SW480 (cell line): ENCODE measurements at places on chromosomes 13 and 19.

DNA sequence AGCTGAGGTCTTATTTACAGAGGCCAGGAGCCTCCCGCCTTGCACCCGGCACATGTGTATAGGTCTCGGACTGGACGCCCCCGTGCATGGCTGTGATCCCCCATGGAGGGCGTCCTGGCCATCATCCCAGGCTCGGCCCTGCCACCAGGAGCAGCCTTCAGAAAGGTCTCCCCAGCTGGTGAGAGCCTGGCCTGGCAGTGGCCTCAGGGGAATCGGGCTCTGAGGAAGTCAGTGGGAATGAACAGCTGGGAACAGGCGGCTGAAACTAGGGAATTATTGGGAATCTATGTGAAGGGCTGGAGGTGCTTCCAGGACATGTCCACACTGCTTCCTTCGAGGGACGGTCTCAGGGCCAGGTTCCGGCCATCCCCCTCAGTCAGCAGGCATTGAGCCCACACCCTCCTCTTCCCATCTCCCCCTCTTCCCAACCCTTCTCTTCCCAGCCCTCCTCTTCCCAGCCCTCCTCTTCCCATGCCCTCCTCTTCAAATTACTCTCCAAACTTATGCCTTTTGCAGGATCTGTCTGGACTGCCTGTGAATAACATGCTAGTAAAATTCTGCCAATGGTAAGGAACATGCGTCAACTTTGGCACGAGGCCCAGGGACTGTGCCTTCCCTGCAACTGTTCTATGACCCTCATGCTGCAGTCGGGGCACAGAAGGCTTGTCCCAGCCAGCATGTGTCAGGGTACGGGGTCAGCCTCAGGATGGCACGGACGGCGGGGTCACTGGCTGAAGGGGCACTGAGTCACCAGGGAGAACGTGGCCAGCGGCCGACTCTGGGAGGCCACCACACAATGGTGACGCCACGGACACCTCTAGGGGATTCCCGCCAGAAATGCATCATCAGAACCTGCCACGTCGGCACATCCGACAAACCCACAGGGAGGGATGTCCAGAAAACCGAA lies 24.2 kb upstream of the C13orf46 start:
- DNase-seq, result no peak

GRCh38 chr19:18975011-18975410 lies 34.0 kb upstream of the HOMER3 start:
- DNase-seq, result no peak

GRCh38 chr19:56885173-56885985 lies 44.9 kb upstream of the PEG3 start:
- no peak for DNase-seq

GRCh38 chr19:45211751-45212381 lies 33.3 kb downstream of the BLOC1S3 start:
- DNase-seq, result no peak

DNA sequence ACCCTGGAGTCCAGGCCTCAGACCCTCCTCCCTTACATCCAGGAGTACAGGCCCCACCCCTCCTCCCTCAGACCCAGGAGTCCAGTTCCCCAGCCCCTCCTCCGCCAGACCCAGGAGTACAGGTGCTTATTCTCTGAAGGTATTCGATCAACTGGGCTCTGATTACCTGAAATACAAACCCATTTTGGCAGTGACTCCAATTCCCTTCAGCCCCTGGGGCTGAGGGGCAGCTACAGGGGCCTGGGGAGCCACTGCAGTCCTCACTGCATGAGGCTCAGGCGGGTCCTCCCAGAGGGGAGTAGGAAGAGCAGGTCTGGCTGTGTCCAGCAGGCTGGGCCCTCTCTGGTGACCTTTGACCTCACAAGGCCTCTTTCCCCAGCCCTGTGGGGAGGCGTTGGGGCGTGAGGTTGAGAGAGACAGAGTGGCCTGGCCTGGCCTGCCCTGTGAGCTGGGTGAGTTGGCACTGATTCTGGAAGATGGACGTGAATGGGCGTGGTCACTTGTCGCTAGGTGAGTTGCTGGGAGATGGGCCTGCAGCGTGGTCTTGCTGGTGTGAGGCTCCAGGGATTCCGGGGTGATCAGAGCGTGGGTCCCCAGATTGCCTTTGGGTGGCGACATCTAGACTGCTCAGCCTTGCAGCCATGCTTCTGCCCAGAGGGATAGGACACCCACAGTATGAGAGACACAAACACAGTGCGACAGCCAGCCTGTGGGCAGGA lies 3.1 kb downstream of the BCAT2 start:
- DNase-seq, result no peak

DNA sequence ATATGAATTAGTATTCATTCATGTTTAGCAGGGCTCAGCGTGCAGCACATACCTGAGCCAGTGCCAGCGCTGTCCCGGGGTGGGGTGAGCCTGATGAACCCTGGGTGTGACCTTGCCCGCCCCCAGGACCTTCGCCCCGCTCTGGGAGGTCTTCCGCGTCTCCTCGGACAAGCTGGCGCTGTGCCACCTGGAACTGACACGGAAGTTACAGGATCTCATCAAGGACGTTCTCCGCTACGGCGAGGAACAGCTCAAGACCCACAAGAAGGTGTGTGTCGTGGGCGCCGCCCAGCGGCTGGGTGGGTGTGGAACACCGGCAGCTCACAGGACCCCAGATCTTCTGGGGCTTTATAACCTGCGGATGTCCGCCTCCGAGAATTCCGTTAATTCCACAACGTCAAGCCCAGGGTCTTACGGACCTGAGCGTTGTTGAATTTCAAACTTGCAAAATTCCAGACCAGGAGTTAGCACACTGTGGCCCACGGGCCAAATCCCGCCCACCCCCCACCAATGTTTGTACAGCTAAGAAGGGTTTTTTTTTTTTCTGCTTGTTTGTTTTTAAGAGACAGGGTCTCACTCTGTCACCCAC lies 15.4 kb downstream of the FCHO1 start:
- peak; percentile 81 for DNase-seq

- no peak for DNase-seq
Observed at GRCh38 chr19:4295972-4296771, 6.0 kb downstream of the TMIGD2 start.

GRCh38 chr19:17944301-17944700 lies 11.5 kb downstream of the CCDC124 start:
- no peak for DNase-seq

GRCh38 chr19:33719366-33720154 lies 77.1 kb upstream of the KCTD15 start:
- DNase-seq, result no peak

GRCh38 chr19:31952693-31953092 lies 392.7 kb upstream of the ZNF507 start:
- DNase-seq, result no peak

- no peak for DNase-seq
Observed at GRCh38 chr13:99867535-99868257, 103.9 kb downstream of the ZIC5 start.

DNA sequence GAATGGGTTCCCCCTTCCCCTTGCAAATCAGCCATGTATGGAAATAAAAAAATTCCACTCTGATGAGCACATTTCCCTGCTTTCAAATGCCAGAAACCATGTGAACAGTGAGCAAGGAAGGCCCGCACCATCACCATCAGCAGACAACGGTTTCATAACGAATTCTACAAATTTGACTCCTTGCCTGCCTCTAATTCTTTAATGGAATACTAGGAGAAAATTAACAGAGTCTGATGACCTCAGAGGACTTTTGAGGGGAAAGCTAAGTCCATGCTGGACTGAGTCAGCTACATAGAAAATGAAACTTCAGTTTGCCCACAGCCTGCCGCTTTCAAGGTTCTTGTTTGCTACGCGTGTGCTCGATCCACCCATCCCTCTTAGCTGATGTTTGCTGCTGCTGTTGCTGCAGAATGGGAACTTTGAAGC lies 46.7 kb upstream of the KL start:
- DNase-seq, result no peak

DNA sequence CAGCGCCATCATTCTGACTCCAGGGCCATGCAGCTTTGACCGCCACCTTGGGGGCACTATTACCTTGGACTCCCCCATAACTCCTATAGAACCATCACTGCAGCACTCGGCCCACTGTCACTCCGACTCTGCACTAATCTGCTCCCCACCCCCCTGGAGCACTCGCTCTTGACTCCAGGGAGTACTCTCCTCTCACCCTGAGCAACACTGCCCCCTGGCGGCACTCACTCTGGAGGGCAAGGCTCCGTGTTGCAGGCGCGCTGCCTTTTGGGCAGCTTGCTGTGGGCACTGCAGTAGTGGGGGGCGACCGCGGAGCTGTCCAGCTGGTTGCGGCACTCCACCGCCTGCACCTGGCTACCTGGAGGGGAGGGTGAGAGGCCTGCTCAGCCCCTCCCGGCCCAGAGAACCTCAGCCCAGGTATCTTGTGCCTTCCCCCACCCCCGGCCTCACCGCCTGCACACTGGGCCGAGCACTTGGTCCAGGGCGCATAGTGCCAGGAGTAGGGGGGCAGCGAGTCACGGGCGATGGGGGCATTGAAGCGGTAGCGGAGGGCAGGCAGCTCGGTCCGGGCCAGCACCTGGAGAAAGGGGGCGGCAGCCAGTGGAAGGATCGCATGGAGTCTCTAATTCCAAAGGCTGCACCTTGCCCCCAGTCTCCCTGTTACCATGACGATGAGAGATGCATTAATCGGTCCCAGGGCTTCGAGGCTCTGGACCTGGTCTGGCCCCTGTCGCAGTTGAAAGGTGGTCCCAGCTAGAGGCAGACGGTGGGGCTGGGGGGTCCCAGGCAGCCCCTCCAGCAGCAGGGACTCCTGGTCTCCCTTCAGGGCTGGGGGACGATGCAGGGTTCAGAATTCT lies 8.9 kb upstream of the MYO1F start:
- peak; percentile 41 for DNase-seq

GRCh38 chr13:45907503-45907902 lies 56.0 kb upstream of the SIAH3 start:
- DNase-seq, result no peak

DNA sequence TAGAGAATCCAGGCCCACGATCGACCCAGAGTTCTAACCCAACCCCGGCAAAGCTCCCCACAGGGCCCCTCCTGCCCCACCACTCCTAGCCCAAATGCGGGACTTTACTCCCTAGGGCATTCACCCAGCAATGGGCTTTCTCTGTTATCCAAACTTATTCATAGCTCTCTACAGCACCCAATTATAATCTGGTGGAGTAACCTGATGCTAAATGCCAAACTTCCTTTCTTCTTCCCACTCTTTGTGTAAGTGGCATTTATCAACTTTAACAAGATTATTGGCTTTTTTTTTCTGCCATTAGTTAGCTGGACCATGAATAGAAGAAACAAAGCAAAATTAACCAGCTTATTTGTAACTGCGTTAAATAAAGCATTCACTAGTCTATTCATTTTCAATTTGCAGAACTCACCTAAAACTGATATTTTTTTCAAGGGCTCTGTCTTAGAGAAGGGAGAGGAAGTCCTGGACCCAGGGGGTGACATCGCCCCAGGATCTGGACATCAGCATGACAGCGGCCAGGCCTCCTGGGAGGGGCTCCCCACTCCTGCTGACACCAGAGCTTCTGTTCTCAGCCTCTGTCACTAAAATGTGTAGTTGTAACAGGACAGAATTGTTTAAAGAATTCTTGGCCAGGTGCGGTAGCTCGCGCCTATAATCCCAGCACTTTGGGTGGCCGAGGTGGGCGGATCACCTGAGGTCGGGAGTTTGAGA lies 1.5 kb downstream of the FAM124A start:
- DNase-seq, result no peak

GRCh38 chr13:110154410-110154933 lies 152.5 kb downstream of the COL4A1 start:
- DNase-seq, result no peak

DNA sequence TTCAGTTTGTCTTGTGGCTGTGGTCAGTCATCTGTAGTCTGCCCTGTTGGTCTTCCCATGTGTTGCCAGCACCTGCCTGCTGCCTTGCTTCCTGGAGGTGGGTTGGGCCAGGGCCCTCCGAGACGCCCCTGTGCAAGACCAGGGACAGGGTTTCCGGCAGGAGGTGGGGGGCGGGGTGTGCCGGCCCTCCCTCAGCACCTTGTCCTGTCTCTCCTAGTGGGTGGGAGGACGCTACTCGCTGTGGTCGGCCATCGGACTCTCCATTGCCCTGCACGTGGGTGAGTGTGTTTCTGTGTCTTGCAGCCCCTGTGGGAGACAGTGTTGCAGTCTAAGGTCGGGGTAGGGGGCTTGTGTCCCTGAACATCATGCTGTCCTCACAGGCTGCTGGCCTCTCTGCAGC lies 11.2 kb upstream of the PDCD2L start:
- no peak for DNase-seq

DNA sequence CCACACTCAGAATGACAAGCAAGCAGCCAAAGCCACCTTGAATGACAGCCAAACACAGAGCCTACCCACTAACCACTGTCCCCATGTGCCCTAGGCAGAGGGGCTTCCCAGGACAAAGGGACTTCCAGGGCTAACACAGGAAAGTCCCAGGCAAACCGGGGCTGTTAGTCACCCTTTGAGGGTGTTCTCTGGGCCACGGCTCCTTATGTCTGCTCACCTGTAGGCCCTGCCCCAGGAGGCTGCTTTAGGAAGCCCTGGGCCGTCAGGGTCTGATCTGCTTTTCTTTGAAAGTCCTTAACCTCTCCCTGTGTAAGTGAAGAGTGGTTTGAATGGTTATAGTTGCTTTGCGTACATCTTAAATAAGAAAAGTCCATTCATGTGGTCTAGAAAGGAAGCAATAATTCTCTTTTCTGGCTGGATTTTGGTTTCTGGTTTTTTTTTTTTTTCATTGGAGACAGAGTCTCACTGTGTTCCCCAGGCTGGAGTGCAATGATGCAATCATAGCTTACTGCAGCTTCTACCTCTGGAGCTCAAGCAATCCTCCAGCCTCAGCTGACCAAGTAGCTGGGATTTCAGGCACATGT lies 161.4 kb downstream of the EFNB2 start:
- peak; percentile 57 for DNase-seq

GRCh38 chr13:86792153-86792651 lies 879.0 kb upstream of the SLITRK5 start:
- DNase-seq, result no peak

- DNase-seq, result no peak
Observed at GRCh38 chr19:49196527-49197240, 39.1 kb downstream of the TRPM4 start.

DNA sequence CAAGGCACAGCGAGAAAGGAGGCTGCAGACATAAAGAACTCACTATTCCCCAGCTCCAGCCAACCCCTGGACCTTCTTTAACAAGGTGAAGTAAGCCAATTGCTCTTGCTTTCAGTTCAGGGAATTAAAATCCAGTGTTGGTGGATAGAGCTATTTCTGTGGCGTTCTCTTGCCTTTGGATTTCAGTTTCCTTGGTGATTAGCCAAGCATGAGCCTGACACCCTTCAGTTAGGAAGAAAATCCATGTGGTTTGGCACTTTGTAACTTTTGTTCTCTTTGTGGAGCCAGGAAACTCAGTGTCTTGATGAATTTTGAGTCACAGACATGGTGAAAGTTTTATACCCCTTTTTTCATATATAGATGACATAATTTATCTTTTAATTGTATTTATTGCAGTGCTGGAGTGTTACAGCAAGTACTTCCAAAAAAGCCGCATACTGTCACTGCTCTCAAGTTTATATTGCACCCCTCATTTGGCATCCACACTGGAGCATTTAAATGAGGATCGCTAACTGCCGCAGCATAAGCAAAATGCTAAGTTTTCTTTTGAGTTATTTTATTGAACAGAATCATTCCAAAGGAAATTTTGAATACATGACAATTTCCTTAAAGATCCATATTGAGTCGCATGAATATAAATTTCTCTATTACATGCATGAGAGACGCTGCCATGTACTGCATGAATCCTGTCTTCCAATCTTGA lies 406.8 kb downstream of the MYO16 start:
- no peak for DNase-seq

GRCh38 chr19:32895384-32895783 lies 25.8 kb upstream of the SLC7A9 start:
- no peak for DNase-seq

- no peak for DNase-seq
Observed at GRCh38 chr13:87333599-87333998, 337.6 kb upstream of the SLITRK5 start.
